ENCODE measurements at places on chromosomes 2 and 18.

DNA sequence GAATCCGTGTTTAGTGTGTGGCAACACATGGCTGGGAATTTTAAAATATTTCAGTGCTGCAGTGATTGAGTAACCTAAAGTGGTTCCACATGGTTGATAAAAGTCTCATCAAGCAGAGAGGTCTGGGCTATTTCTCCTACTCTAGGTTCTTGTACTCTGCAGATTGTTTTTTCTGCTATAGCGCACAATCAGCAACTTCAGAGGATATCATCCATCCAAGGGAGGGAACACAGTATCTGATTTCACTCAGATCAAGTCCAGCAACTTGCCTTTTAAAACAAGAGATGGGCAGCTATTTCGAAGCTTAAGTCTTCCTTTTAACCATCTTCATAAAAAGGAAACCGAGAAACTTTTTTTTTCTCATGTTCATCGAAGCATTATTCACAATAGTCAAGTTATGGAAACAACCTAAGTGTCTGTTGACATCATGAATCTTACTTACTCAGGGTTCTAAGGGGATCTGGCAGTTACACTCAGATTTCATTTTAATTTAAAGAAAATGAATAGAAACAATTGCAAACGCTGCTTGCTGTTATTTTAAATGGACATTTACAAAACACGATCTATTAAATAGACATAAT is 172.7 kb upstream of the TRIB2 start:
- DNase-seq = no peak

- no peak for DNase-seq
These were observed 257.3 kb upstream of the CXCR4 start for GRCh38 chr2:136375017-136375901.

DNA sequence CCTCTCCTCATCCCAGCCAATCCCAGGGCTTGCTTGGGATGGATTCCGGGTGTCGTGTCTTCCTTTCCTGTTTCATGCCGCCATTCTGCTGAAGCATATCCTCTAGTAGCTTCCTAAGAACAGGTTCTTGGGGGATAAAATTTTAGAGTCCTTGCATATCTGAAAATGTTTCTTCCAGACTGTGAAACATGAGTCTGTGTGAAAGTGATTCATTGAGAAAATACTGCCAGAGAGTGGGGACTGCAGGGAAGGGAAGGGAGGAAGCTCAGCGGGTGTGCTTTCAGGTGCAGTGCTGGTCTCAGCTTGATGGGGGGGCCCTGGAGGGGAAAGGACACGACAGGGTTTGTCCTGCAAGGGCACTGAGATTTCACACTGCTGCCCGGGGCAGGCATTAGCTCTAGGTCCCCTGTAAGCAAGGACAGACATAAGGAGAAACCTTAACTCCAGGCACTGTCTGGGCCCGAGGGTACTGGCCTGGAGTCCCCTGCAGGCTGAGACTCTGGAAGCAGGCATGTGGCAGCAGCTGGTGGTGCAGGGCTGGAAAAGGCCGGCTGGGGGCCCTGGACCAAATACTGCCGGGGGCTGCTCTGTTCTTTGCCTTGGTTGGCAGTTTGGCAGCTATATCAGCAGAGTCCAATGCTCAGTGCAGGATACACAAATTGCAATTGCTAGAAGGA is 97.6 kb upstream of the HS6ST1 start:
- no peak for DNase-seq

DNA sequence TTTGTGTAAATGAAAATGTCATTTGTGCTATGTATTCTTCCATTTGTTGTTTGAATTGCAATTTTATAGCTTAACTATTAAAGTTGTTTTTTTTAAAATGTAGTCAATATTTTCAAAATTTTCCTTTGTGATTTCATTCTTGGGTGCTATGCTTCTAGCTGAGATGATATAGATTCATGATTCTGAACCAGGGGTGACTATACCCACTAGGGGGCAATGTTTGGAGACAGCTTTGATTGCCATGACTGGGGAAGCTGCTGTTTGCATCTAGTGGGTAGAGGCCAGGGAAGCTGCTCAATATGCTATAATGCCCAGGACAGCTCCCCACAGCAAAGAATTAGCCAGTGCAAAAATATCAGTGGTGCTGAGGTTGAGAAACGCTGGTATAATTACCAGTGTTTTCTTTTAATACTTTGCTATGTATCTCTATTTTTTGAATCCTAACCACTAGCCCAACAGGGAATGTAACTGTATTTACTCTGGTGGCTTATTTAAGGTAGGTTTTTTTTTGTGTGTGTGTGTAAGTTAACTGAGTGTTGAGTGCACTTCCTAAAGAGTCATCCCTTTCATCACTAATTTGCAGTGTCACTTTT is 99.7 kb downstream of the MEP1B start:
- peak; percentile 38 for DNase-seq

- DNase-seq = peak; percentile 34
These were observed 22.5 kb upstream of the RAB27B start for GRCh38 chr18:54805571-54806334.

GRCh38 chr2:108215794-108216211 is 24.0 kb upstream of the SULT1C3 start:
- peak; percentile 5 for DNase-seq

GRCh38 chr2:154391051-154391450 is 307.4 kb upstream of the KCNJ3 start:
- DNase-seq = no peak

DNA sequence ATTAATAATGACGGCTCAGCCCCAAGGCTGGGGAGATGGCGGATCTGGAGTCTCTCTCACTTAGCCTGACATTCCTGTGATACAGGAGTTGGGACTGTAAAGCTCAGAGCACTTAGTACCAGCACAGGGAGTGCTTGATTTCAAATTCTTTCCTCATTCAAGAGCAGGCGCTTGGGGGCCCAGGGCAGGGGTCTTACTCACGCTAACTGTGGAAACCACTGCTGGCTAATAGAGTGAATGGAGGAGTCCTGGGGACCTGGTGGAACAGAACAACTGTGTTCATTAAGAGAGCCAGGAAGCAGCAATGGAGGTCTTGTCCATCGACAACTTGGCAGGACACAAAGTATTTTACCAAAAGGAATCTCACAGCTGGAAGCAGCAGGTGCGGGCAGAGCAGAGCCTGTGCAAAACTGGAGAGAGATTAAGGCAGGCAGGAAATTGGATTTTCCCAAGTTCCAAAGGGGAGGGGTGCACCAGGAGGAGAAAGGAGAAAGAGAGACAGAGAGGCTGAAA is 358.9 kb downstream of the TNS1 start:
- no peak for DNase-seq

GRCh38 chr2:28610583-28611201 is 114.8 kb downstream of the PLB1 start:
- no peak for DNase-seq

DNA sequence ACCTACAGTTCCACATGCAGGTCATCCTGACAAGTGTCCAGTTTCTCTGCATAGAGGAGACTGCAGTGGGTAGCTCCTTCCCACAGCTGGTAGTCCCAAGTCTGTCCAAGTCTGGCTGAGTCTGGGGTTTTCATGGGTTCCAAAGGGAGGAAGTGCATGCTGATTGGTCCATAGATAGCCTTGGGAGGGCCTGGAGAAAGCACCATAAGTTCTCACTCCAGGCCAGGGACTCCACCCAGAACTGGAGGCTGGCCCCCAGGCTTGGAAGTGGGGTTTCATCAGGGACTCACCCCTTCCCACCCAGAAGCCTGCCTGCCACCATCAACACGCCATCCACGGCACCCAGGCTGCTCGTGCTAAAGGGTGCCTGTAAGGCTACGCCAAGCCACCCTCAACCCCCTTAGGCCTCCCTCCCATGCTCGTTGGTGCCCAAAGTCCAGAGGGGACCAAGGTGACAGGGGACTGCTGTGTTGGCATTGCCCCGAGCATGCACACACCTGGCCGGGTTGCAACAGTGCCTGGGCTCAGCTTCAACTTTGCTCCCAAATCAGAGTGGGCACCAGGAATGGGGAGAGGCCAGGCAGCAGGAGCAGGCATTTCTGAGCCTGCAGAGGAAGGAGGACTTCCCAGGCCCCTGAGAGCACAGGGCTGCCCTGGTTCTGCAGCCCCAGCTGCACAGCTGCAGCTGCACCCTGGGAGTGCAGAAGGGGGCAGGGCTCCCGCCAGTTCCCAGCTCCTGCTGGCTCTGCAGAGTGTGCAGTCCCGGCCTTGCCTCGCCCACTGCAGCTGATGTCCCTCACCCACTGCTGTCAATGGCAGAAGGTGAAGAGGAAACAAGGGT is 116.5 kb upstream of the MAP2 start:
- no peak for DNase-seq

DNA sequence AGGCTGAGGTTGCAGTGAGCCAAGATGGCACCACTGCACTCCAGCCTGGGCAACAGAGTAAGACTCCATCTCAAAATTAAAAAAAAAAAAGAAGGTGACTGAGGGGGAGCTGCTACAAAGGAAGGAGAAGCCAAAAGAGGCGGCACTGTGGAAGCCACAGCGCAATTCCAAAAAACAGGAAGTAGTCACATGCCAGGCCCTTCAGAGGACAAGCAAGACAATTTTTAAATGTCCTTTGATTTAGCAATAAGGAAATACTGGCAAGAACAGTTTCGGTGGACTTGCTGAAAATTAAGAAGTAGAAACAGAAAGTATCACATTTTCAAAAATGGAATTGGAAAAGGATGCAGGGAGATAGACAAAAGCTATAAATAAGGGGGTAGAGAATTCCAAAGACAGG is 122.8 kb downstream of the OSBPL1A start:
- no peak for DNase-seq

DNA sequence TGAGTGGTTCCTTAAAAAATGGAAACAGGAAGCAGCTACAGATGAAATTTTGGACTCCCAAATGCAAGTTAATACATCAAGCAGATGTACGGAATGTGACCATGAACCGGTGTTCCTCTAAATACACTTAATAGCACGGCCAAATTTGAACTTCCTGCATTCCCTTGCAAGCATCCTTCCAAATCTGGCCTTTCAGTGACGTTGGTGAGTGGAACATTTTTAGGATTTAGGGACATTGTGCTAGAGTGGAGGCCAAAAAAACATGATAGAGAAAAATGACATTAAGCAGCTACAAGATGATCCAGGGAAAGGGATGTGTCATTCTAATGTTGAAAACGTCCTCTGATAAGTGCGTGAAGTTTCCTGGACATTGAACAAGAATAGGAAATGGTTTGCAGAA is 62.1 kb downstream of the CTAGE1 start:
- DNase-seq = no peak

DNA sequence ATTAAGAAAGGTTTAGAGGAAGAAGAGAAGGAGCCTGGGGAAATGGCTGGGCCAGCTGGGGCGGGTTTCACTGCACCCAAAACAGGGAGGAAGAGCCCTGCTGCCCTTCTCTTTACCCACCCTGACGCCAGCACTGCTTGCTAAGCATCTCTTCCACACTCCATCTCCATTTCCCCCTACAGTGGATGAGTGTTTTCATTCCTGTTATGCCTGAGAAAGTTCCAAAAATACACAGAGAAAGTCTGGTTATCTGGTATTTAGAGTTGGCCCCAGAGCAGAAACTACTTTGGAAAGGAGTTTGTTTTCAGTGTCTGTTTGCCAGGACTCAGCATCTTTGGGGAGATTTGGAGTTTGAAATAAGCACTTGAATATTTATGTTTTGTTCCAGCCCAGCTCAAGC is 451.0 kb downstream of the SLC4A3 start:
- DNase-seq = no peak

- DNase-seq = no peak
These were observed 7.7 kb downstream of the HMSD start for GRCh38 chr18:63956755-63957154.

- DNase-seq = no peak
These were observed 117.6 kb downstream of the ALPK2 start for GRCh38 chr18:58511306-58511705.

DNA sequence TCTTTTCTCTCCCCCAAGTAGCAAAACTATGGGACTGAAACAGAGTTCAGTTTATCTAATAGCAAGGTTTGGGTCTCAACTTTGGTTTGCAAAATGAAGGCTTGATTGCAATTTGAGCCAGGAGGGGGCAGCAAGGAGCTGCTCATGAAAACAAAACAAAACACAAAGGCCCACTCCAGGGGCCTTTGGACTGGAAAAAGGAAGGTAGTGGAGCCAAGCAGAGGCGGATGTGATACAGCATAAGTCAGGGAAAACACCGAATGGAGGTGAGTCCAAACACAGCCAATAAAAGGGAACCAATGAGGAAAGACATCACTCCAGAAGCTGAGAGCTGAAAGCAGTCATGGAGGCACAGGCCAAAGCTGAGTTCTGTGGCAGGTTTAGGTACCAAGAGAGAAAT is 799.7 kb upstream of the ACVR2A start:
- DNase-seq = peak; percentile 7

DNA sequence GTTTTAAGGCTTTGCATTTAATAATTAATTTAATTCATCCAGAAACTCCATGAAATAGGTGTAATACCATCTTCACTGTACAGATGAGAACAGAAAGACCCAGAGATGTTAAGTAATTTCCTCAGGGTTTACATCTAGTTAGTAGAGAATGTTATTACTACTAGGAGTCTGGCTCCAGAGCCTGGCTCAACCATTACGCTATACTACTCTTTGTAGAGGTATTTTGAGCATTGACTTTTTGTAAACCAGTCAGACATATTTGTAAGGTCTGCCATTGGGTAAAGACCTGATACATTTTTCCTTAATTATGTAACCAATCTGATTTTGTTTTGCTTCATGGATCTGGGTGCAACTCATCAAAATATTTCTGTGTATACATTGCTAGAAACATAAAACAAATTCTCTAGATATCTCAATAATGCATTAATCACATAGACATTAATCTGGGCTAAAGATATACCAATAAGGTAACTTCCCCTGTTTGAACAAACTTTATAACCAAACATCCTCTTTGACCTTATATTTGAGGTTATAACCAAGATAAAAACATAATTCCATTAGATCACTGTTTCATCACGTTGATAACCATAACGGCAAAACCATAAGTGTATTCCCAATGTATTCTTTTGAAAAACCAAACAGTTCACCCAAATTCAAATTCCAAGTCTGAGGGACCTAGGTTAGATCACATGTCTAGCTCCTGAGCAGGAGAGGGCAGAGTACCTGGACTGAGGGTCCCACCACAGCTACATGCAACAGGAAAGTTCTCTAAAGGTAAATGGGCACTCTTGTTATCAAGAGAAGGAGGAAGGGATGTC is 135.0 kb downstream of the IKZF2 start:
- no peak for DNase-seq

GRCh38 chr2:56244911-56245530 is 61.2 kb downstream of the CCDC85A start:
- DNase-seq = no peak

- no peak for DNase-seq
These were observed 6.8 kb downstream of the SFT2D3 start for GRCh38 chr2:127707890-127708648.

GRCh38 chr18:6994056-6994770 is 123.4 kb downstream of the LAMA1 start:
- no peak for DNase-seq

- DNase-seq = no peak
These were observed 416.7 kb upstream of the CRIM1 start for GRCh38 chr2:35938838-35939237.

GRCh38 chr2:1613731-1614354 is 130.5 kb downstream of the PXDN start:
- DNase-seq = no peak

DNA sequence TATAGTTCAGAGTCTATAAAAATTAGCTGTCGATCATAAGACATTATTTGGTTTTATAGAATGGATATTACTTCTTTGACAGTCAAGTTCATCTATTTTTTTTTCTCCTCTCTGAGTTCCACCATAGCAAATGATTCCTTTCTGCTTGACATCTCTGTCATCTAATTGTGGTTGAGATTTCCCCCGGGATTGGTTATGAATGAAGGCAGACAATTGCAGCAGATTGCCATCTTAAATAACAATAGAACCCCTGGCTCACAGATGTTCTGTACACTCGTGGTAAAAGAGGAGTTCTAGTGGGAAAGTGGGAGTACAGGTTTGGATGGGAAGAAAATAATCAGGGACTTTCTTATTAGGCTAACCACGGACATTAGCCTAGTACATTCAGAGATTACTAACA is 292.1 kb upstream of the NRXN1 start:
- DNase-seq = no peak

All from erythroblast (primary cell).